ENCODE measurements at places on chromosomes 12 and 14. TPM values are rescaled to one million over a fixed set of nuclear protein-coding genes. Genes with fewer than 3 reads are reported as not detected.

DNA sequence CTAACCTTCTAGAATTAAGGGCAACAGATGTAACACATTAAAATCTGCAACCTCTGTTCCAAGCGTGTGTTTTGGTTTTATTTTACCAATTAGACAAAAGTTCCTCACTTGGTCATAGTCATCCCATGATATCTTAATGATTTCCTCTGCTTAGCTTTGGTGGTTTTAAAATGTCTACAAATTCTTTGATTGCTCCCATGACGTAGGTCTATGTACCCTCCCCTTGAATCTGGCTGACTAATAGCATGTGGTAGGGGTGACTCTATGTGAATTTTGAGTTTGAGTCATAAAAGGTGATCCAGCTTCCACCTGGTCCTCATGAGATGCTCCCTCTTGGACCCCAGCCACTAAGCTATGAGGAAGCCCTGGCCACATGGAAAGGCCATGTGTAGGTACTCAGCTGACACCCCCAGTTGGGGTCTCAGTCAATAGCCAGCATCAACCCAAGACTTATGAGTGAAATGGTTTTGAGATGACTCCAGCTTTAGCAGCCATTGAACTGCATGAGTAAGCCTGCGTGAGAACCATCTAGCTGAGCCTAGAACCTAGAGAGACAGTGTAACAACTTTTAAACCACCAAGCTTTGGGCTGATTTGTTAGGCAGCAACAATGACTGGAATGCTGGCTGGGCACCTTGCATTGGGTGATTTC lies 247.1 kb downstream of the MSRB3 start:
- no peaks in the 10 kb centered on the region for H3K27me3 ChIP-seq
- no peak overlapping the region for H3K27ac ChIP-seq
- DNase-seq: no peak
- no peaks in the 10 kb centered on the region for H3K36me3 ChIP-seq
- H3K4me3 ChIP-seq: no peak overlapping the region
- no peaks in the 10 kb centered on the region for H3K4me1 ChIP-seq

GRCh38 chr12:1330477-1330827 lies 263.9 kb downstream of the FBXL14 start:
- no peak overlapping the region for H3K4me3 ChIP-seq
- no peak overlapping the region for H3K27ac ChIP-seq

OVCH1 gene
- polyA plus RNA-seq: not detected

- no peaks in the 10 kb centered on the region for H3K4me1 ChIP-seq
- H3K27ac ChIP-seq: no peak overlapping the region
- H3K36me3 ChIP-seq: no peaks in the 10 kb centered on the region
- DNase-seq: no peak
- H3K27me3 ChIP-seq: no peaks in the 10 kb centered on the region
- no peak overlapping the region for H3K4me3 ChIP-seq
Observed at GRCh38 chr14:34387974-34388516, 74.0 kb downstream of the SPTSSA start.

DNA sequence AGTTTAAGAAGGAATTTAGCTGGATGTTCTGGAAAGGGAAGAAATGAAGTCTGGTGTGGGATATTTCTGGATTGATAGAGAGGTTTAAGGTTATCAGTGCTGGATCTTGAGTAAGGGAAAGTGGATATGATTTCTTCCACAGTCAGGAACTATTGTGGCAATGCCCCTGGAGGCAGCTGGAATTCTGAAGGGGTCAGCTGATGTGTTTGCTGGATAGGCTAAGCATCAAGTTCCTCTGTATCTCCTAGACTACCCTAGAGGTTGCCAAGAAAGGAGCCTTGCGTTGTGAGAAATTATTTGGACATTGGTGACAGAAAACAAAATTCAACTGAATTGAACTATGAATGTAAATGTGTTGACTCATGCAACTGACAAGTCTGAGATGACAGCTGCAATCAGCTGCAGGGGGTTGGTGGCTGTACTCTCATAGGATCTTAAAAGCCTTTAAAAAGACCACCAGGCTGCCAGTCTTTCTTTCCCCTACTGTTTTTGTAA lies 244.4 kb downstream of the ATXN7L3B start:
- H3K27ac ChIP-seq: no peak overlapping the region
- H3K36me3 ChIP-seq: no peaks in the 10 kb centered on the region
- DNase-seq: no peak
- H3K4me3 ChIP-seq: no peak overlapping the region
- no peaks in the 10 kb centered on the region for H3K27me3 ChIP-seq

- H3K27me3 ChIP-seq: no peaks in the 10 kb centered on the region
- DNase-seq: no peak
- no peak overlapping the region for H3K27ac ChIP-seq
- H3K4me1 ChIP-seq: no peaks in the 10 kb centered on the region
- H3K36me3 ChIP-seq: peaks cover 42% of the 10 kb centered on the region
Observed at GRCh38 chr12:108812324-108812723, 45.1 kb downstream of the SSH1 start.

DNA sequence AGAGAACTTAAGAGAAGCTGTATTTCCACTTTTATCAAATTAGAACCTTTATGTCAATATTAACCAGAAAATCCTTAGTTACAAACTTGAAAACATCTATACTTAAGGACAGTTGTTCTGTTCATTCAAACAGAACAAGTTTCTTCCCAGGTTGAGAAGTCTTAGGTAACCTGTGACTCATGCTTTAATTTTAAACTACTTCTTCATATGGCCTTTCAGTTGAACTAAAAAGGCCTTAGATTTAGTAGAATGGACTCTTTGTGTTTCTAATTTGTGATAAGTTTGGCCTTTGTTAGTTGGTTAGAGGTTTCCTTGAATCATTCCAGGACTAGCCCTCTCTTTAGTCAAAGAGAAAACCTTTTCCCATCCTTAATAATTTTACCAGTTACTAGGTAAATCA lies 274.2 kb downstream of the FUT8 start:
- no peaks in the 10 kb centered on the region for H3K4me1 ChIP-seq
- no peak overlapping the region for H3K27ac ChIP-seq
- no peak for DNase-seq
- H3K27me3 ChIP-seq: no peaks in the 10 kb centered on the region
- H3K36me3 ChIP-seq: no peaks in the 10 kb centered on the region
- no peak overlapping the region for H3K4me3 ChIP-seq

DNA sequence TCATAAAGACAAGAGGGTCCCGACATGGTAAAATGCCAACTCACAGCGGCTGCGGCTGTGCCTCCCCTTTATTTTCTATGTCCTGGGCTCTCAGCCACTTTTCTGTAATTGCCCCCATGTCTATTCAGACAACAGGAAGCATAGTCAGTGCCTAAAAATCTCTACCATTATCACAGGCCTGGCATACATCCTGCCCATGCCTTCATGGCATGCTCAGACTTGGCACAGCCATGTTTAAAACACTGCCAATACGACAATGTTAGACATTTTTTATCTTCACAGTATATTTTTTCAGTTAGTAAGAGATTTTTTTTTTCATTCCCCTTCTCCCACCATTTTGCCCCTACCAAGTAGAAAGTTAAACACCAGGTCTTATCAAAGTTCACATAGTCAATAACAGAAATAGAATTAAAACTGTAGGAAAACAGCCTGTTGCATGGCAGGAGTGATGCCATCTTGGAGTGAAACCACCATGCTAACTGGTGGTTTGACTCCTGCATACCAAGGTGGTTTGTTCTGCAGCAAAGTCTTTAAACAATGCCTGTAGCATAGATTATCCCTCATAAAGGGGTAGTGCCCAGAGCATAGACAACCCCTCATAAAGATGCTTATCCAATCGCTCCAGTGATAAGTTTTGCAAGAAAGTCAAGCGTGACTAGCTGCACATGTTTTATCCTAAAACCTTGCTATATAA lies 18.9 kb upstream of the CERS5 start:
- no peak for DNase-seq
- H3K27ac ChIP-seq: peak overlapping the region; percentile 14
- H3K36me3 ChIP-seq: peaks cover 16% of the 10 kb centered on the region
- H3K27me3 ChIP-seq: no peaks in the 10 kb centered on the region
- H3K4me1 ChIP-seq: peaks cover 15% of the 10 kb centered on the region

DNA sequence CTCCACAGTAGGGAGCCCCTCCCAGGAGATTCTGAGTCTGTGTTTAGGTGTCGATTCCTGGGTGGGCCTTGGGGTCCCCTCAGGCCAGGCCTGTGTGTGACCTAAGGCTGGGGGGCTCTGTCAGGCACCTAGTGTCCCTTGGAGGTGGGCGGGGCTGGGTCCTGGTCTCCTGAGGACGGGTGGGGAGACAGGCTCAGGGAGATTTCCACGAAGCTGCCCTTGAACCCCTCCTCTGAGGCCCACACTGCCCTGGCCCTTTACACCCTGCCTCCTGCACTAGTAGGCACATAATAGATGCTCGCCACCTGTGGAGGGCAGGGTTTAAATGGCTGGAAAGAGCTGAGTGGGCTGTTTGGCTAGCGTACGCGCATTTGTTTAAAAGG lies 32.9 kb downstream of the MEG3 start:
- H3K4me1 ChIP-seq: no peaks in the 10 kb centered on the region
- H3K27ac ChIP-seq: no peak overlapping the region
- H3K4me3 ChIP-seq: no peak overlapping the region
- H3K27me3 ChIP-seq: no peaks in the 10 kb centered on the region

DNA sequence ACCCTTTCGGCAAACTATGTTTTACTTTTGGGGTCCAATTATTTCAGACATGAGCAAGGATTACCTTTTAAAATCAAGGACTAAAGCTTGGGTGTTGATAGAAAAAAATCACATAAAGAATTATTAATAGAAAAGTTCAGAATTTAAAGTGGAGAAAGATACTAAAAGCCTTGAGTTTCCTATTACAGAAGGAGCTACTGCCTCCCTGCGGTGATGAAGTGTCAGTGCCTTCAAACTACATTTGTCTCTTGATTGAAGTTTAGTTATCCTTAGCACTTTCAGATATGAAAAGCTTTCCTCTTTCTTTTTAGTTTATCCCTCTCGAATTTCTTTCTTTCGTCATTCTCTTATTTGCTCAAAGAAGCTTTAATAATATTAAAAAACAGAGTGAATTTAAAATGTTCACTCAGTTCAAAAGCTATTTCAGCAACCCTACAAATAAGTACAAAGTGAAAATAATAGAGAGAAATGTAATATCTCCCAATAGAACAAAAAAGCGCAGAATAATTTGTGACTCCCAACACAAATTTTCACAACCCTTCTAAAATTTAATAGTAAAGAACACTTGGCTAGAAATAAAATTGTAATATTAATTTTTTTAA lies 87.6 kb downstream of the SEC23A start:
- H3K27me3 ChIP-seq: no peaks in the 10 kb centered on the region
- no peak for DNase-seq
- no peaks in the 10 kb centered on the region for H3K4me1 ChIP-seq

WASHC4 gene
- 10.7 TPM for polyA plus RNA-seq

DNA sequence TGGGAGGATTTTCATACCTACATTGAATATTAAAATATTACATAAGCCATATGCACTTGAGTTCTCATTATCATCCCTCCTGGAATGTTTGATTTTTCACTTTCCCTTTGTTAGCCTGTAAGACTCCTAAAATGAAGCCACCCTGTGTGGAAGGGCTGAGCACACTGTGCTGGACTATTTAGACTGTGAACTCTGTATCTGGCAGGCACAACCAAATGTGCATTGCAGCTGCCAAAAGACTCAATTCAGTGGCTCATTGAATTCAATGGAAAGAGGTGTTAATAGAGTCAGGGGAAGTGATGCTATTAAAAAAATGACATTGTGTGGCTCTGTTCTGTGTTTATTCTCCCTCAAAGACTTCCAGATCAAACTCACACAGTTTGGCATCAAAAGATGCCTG lies 111.1 kb downstream of the SMOC1 start:
- H3K27ac ChIP-seq: no peak overlapping the region
- H3K4me3 ChIP-seq: no peak overlapping the region
- H3K36me3 ChIP-seq: no peaks in the 10 kb centered on the region
- H3K27me3 ChIP-seq: no peaks in the 10 kb centered on the region

- no peaks in the 10 kb centered on the region for H3K36me3 ChIP-seq
- no peak for DNase-seq
- H3K4me1 ChIP-seq: no peaks in the 10 kb centered on the region
- no peaks in the 10 kb centered on the region for H3K27me3 ChIP-seq
- no peak overlapping the region for H3K27ac ChIP-seq
Observed at GRCh38 chr14:95564060-95564459, 29.2 kb downstream of the GLRX5 start.

GRCh38 chr12:3028108-3028507 lies 49.1 kb upstream of the TSPAN9 start:
- H3K36me3 ChIP-seq: no peaks in the 10 kb centered on the region
- DNase-seq: no peak
- no peak overlapping the region for H3K4me3 ChIP-seq
- H3K4me1 ChIP-seq: peaks cover 3% of the 10 kb centered on the region

- H3K27ac ChIP-seq: no peak overlapping the region
- H3K4me3 ChIP-seq: no peak overlapping the region
- no peaks in the 10 kb centered on the region for H3K27me3 ChIP-seq
Observed at GRCh38 chr14:25537846-25538455, 488.0 kb upstream of the STXBP6 start.

DNA sequence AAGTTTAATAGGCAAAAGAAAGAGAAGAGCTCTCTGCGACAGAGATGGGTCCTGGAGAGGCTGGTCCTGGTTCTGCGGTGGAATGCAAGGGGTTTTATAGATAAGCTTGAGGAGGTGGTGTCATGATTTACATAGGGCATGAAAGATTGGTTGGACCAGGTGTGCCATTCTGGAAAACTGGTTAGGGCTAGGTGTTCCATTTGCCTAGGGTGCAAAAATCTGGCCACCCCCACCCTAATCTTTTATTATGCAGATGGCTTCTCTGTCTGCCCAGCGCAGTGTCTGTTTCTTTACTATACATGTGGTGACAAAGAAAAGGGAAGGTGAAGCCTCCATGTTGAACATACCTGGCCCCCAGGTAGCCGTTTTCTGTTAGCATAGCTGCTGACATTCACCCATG lies 65.4 kb downstream of the ERC1 start:
- no peak overlapping the region for H3K4me3 ChIP-seq
- H3K4me1 ChIP-seq: no peaks in the 10 kb centered on the region
- no peaks in the 10 kb centered on the region for H3K36me3 ChIP-seq
- DNase-seq: no peak
- H3K27ac ChIP-seq: no peak overlapping the region

TAS2R50 gene
- not detected for polyA plus RNA-seq

GRCh38 chr12:27828196-27828595 lies 48.2 kb upstream of the MANSC4 start:
- H3K36me3 ChIP-seq: no peaks in the 10 kb centered on the region
- no peak overlapping the region for H3K4me3 ChIP-seq
- no peaks in the 10 kb centered on the region for H3K27me3 ChIP-seq

- peaks cover 16% of the 10 kb centered on the region for H3K4me1 ChIP-seq
- no peak overlapping the region for H3K27ac ChIP-seq
- H3K4me3 ChIP-seq: no peak overlapping the region
- no peaks in the 10 kb centered on the region for H3K36me3 ChIP-seq
Observed at GRCh38 chr14:90777358-90777757, 38.9 kb downstream of the TTC7B start.

- H3K27ac ChIP-seq: no peak overlapping the region
- DNase-seq: no peak
- no peaks in the 10 kb centered on the region for H3K27me3 ChIP-seq
- H3K4me1 ChIP-seq: peaks cover 5% of the 10 kb centered on the region
- H3K36me3 ChIP-seq: no peaks in the 10 kb centered on the region
Observed at GRCh38 chr12:5585178-5585577, 153.3 kb downstream of the NTF3 start.

Measured in kidney (tissue), 22 donors.